A549 (cell line): ENCODE measurements at places on chromosomes 7 and 10. TPM values are rescaled to one million over a fixed set of nuclear protein-coding genes. Genes with fewer than 3 reads are reported as not detected.

DNA sequence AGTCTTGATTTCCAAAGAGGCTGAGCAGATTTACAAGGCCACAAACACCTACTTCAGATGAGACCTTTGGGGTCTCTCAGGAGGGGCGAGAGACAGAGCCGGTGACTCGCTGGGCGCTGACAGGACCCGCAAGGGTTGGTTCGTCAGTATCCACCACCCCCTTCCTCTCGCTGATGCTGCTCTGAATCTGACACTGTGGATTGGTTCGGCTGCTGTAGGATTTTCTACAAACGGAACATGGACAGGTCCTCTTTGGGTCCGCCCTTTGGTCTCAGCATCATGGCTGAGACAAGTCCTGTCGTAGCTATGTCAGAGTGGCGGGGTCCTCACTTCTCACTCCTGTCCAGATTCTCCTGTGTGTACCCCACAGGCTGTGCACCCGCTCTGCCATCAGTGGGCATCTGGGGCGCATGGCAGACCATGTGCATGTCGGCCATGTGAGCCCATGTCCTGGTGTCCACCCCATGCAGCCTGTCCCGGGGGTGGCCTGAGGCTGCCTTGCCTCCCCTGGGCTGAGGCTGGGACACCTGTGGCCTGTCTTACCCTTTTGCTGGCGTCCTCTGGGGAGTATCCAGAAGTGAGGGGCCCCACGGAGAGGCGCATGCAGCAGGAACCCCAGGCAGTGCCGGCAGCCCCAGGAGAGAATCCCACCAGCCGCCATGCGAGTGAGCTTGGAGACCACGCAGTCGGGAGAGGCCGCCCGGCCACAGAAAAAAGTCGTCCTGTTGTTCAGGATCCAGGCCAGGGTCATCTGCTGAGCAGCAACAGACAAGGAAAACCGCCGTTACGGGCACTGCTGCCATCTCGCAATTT, 21.6 kb upstream of the FAM20C start:
- no peak for DNase-seq

Gene LIPN
- polyA plus RNA-seq = not detected in 3 replicates

- DNase-seq = peak; percentile 16
These were observed 228.1 kb downstream of the BMPER start for GRCh38 chr7:34133356-34133982.

Gene RBP4
- polyA plus RNA-seq = 5.6 to 6.2 TPM (median 6.0 TPM) in 3 replicates

DNA sequence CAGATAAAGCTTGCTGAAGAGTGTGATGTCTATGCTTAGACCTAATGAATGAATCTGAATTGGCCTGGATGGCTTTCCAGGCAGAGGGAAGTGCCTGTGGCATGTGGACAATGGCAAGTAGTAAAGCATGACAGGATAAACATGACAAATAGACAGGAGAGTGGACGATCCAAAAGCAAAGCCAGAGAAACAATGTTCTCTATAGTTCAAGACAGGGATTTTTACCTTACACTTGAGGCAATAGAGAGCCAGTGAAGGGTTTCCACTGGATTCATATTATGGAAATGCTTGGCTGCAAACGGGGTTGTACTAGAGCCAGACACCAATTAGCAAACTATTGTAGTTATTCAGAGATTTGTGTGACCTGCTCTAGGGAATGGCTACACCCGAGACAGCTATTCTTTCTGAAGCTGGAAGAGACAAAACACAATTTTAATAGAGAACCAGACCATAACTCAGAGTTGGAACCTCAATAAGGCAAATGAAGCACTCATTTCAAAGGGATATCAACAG, 2.3 kb downstream of the AGMO start:
- no peak for DNase-seq

Gene AGR2
- polyA plus RNA-seq = 60.7 to 67.5 TPM (median 61.8 TPM) in 3 replicates
